Activated T-cell treated with anti-CD3 and anti-CD28 coated beads, Interleukin-2, amount 50 U/mL, for 48 hours (primary cell): ENCODE measurements at places on chromosomes 3 and 15.
A peak's percentile ranks its signal among the peaks of the same experiment; 100 is the strongest.

DNA sequence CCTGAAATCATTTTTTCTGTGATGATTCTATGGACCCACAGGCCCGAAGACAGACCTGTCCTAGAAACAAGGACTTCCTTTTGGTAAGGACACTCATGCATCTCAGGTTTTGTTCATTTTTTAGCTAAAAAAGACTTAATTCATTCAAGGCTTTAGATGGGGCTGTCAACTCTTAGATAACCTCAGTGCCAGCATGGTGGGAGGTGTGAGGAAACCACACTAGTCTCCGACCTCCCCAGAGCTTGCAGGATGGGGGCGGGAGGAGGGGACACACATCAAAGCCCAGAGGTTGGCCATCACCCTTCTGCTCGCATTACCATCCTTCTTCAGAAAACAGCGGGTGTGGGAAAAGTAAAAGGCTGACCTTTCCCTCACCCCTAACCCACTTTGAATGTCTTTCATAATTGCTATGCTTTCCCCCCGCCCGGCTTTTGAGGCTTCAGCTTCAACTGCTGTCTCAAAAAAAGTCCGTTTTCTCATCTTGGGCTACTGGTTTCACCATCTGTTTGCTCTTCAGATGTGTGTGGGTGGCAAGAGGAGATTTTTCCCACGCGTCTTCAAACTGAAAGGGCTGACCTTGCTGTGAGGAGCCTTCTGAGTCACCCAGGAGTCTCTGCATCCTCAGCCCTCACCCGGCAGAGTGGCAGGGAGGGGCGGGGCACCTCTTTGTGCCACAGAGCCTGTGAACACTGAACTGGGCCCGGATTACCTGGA, 27.6 kb upstream of the CXCR6 start:
- peak; percentile 88 for DNase-seq

- no peak for DNase-seq
These were observed 44.0 kb upstream of the ETV5 start for GRCh38 chr3:186152889-186153292.

- DNase-seq = no peak
These were observed 260.7 kb downstream of the PLOD2 start for GRCh38 chr3:145900056-145900829.

DNA sequence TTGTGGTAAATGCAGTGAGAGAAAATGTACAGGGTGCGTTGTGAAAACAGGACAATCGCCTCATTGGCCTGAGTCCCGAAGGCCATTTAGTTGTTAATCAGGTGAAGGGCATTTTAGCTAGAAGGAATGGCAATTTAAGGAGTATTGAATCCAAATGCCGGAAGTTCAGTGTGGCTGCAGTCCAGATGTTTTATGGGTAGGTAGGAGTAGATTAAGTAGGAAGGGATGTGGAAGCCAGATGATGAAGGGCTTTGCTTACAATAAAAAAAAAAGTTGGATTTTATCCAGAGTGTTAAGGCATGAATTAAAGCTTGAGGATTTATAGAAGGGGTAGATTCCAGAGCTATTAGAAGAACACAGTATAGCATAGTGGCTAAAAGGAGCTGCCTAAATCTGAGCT, 572.7 kb downstream of the NLGN1 start:
- no peak for DNase-seq

DNA sequence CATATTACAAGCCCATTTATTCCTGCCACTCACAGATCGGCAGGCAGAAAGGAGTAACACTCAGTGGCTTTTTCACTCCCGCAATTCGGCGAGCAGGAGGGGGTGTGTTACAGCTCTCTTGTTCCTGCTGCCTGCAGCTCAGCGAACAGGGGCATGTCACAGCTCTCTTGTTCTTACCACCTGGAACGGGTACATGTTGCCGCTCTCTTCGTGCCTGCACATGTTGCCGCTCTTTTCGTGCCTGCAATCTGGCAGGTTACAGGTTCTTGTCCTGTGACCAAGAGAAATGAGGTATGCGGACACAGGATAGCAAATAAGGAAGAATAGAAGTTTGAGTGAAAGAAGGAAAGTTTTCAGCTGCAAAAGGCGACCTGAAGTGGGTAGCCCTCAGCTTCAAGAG, 761.4 kb downstream of the NAALADL2 start:
- no peak for DNase-seq
